ENCODE measurements at places on chromosomes 1 and 21. TPM values are rescaled to one million over a fixed set of nuclear protein-coding genes. Genes with fewer than 3 reads are reported as not detected.

Gene ERICH3
- total RNA-seq, result not detected

Gene GPR161
- 16.3 TPM for total RNA-seq

Gene REG4
- not detected for total RNA-seq

Gene SLAMF9
- total RNA-seq, result 0.22 TPM

Gene ATF6
- total RNA-seq, result 12.1 TPM

Gene AK5
- 8.7 TPM for total RNA-seq

Gene TDRD5
- not detected for total RNA-seq

Gene PIGM
- 4.4 TPM for total RNA-seq

Gene HIVEP3
- 3.0 TPM for total RNA-seq

Gene PLEKHN1
- 4.9 TPM for total RNA-seq

Gene GSTM1
- not detected for total RNA-seq

Gene GJB3
- total RNA-seq, result 8.0 TPM

Gene PGM1
- total RNA-seq, result 38.7 TPM

Gene ANXA9
- total RNA-seq, result 0.83 TPM

Gene CLDN19
- not detected for total RNA-seq

Gene C4BPB
- total RNA-seq, result 0.92 TPM

Gene CDA
- 32.1 TPM for total RNA-seq

Gene PADI4
- total RNA-seq, result not detected

Gene EFCAB14
- 27.7 TPM for total RNA-seq

Gene BEST4
- 0.30 TPM for total RNA-seq

Gene LHX8
- 1.5 TPM for total RNA-seq

Gene PADI1
- 2.3 TPM for total RNA-seq

Gene USH2A
- total RNA-seq, result not detected

All from A549 treated with CpdA at 1 μM for 4 hours (cell line).